ENCODE measurements at places on chromosomes 2 and 18.

DNA sequence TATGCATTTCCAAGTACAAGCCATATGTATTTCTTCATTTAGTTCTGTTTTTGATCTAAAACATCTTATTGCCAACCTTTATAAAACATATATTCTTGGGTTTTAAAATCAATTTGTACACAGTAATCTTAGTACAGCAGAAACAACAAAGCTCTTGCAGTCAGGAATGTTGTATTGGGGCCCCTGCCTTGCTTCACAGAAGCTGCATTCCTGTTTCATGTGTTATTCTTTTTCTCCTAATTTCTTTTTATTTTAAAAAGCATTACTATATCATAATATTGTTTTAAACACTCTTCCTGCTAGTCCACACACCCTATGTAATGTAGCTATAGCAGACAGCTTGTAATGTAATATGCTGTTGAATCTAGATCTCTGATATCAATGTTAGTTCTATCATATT, 24.0 kb downstream of the SERPINB7 start:
- no peak for DNase-seq

- no peak for DNase-seq
Observed at GRCh38 chr18:25093141-25093540, 258.8 kb downstream of the ZNF521 start.

DNA sequence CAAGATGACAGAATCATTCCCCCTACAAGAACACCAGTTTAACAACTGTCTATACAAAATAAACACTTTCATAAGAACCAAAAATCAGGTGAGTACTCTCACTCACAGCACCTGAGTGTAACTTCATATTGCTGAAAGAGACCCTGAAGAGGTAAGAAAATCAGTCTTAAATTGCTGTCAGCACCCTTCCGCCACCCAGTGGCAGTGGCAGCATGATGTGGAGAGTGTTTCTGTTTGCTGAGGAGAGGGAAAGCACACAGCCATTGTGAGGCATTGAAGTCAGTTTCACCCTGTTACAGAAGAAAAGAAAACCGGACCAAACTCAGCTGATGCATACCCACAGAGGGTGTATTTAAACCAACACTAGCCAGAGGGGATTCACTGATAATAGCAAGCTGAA, 1240.8 kb upstream of the CRIM1 start:
- DNase-seq: no peak

DNA sequence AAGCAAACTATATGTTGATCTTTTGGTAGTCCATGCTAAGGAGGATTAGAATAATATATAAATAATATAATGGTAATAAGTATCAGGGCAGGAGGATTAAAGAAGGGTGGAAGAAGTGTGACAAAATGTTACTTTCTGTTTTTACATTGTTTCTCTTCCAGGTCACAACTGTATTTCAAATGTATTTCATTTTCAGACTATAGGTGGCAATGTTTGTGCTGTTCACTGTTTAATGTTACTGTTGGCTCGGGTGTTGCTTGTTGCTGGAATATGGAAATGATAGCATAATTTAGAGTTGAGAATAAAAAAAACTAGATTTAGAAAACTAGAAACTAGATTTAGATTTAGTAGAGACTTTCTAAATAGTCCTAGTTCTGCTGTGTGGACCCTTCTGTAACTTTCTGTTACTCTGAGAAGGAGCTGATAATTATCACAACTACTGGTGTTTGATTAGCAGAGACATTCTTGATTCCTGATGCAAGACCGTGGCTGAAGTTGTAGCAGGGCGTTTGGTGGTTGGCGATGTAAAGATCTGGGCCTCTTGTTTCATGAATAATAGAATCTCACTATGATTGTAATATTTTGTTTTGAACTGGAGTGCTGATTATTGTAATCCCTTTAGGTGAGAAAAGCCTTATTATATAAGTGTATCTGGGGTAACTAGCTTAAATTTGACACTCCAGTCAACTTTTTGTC, 7.9 kb downstream of the NEDD4L start:
- DNase-seq: no peak

GRCh38 chr2:206084439-206084869, 1.5 kb downstream of the INO80D start:
- DNase-seq: no peak

DNA sequence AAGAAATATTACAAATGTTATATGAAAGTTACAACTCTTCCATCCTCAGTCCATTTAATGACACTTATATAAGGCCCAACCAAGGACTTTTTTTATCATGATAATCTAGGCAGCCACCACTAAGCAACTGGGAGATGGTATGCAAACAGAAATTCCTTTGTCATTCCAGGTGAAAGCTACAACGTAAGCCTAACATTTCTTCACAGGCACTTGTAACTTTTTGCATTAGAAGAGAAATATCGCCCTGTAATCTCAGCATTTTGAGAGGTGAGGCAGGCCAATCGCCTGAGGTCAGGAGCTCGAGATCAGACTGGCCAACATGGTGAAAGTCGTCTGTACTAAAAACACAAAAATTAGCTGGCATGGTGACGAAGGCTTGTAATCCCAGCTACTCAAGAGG, 581.2 kb upstream of the SLC8A1 start:
- no peak for DNase-seq

DNA sequence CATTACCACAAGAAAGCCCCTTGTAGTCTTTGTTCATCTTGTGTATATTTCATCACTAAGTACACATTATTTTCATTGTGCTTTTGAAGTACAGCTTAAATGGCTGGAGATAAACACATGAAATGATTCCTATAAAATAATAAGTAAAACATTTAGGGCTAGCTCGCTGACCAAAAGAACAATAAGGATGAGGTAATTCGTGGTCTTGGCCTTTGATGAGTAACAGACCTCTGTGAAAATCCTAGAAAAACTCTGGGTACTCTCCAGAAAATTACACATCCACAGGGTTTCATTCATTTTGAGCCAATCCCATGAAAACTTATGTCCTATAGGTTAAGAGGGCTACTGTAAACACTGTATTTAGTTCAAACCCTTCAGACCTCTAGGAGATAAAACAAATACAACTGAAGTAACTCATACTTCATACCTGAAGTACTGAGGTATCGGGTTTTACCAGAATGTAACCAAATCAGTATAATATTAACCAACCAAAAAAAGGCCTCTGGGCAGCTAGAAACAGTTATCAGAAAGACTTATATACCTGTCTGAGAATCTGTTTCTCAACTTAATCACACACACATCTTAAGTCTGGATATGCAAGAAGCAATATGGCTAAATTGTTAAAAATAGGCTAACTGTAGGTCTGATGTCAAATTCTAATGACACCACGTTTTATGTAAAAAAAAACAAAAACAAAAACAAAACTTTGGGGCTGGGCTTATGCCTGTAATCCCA, 31.0 kb downstream of the CFAP36 start:
- DNase-seq: no peak

- no peak for DNase-seq
Observed at GRCh38 chr2:56713978-56714377, 530.2 kb downstream of the CCDC85A start.

- no peak for DNase-seq
Observed at GRCh38 chr2:64928813-64929212, 60.4 kb upstream of the SLC1A4 start.

DNA sequence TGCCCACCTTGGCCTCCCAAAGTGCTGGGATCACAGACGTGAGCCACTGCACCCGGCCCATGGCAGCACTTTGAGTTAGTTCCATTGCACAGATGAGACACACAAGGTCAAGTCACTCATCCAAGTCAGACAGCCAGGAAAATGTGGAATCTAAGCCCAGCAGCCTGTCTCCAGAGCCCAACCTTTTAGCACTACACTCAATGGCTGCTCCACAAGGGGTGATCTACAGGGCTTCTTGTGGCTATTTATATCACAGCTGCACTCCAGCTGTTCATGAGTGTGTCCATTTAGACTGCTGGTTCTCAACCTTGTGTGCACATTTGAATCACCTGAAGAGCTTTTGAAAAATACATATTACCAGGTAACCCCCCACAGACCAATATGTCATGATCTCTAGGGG, 72.9 kb upstream of the RPL31 start:
- DNase-seq: no peak

GRCh38 chr2:70509565-70509964, 44.1 kb downstream of the TGFA start:
- no peak for DNase-seq

GRCh38 chr2:128311755-128312341, 6.8 kb downstream of the HS6ST1 start:
- no peak for DNase-seq

DNA sequence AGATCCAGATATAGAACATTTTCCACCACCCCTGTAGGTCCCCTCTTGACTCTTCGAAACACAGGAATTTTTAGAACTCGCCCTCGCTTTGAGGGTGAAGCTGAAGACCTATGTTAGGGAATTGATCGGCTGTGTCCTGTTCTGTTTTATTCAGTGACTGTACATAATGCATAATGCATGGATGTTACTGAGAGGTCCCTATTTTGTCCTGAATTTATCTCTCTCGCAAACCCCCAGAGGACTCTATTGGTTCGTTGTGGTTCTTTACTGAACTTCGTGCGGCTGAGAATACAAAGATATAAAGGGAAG, 431 bp upstream of the EIF5B start:
- no peak for DNase-seq

DNA sequence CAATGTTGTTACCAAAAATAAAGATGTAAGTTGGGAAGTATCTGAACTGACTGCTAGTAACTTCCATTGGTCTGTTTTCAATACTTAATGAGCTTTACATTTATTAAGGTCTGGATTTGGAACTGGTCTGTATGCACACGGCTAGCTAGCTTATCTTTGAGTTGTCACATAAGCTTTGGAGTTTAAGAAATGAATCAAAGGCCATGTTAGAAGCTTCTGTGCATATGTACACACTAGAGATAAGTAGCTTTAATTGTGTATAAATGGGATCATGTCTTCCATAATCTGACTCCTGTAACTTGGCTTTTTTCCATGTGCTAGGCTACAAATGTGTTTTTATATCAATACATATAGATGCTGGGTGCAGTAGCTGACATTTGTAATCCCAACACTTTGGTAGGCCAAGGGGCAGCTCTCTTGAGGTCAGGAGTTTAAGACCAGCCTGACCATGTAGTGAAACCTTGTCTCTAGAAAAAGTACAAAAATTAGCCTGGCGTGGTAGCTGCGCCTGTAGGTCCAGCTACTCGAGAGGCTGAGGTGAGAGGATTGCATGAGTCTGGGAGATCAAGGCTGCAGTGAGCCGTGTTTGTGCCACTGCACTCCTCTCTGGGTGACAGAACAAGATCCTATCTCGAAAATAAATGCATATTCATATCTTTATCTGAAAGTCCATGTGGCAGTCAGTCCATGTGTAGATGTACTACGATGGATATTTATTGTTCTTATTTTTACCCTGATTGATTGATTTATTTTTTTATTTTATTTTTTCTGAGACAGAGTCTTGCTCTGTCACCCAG, 27.2 kb downstream of the ATIC start:
- no peak for DNase-seq

DNA sequence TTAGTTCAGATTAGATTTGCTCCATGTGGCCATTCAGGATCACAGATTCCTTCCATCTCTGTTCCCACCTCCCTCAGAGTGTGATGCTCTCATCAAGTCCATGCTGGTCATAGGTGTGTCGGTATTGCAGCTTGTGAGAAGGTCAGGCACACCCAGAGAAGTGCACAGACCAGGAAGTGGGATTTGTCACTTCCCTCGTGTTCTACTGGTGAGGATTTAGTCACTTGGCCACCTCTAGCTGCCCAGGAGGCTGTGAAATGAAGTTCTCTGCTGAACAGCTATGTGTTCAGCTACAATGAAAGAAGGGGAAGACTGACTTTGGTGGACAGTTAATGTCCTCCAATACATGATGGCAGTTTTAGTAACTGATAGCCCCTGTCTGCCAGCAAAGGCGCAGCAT, 3.5 kb upstream of the LANCL1 start:
- no peak for DNase-seq

DNA sequence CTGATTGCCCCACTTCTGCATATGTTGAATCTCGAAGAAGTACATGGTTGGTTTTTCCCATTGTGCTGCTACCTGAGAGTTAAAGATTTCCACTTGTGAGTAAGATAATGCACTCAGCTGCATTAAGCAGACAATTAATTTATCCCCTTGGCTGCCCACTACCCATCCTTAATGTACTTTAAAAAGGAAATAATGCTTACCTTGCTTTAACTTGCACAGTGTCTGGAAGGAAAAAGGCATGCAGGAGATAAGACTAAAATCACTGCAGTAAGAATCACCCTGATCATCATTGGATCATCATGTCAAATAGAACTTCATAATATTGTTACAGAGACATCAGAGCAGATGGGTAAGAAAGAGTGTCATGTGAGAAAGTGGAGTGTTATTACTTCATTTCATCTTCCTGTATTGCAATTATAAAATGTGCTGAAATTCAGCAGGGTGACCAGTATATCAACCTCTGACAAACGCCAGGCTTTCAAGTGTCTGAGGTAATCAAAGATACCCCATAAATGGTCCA, 207.3 kb upstream of the PIK3C3 start:
- DNase-seq: no peak

GRCh38 chr2:162368494-162368893, 24.6 kb downstream of the GCA start:
- DNase-seq: no peak

- DNase-seq: no peak
Observed at GRCh38 chr2:114700440-114700839, 258.0 kb downstream of the DPP10 start.

- DNase-seq: no peak
Observed at GRCh38 chr2:173835726-173836125, 129.4 kb downstream of the SP3 start.
